ENCODE measurements at places on chromosomes 6 and 20.
A peak's percentile ranks its signal among the peaks of the same experiment; 100 is the strongest.

DNA sequence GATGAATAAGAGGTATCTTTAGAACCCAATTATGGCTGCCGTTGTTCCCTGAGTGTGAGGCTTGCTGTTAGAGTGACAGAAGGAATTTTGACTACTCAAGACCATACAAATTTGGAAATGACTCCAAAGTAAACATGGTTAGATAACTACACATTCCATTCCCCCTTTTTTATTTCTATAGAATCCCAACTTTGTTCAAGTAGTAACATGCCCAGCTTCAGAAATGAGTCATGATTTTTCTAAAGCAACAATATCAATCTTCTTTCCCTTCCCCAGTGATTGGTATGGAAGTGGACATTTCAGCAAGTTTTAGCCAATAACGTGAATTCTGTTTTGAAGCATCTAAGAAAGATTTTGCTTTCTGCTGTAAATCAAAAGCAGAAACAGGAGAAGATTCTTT is 37.8 kb downstream of the HCRTR2 start:
- peak; percentile 1 for DNase-seq

- peak; percentile 17 for DNase-seq
Measured at GRCh38 chr6:81655696-81656095, 96.8 kb downstream of the TENT5A start.

DNA sequence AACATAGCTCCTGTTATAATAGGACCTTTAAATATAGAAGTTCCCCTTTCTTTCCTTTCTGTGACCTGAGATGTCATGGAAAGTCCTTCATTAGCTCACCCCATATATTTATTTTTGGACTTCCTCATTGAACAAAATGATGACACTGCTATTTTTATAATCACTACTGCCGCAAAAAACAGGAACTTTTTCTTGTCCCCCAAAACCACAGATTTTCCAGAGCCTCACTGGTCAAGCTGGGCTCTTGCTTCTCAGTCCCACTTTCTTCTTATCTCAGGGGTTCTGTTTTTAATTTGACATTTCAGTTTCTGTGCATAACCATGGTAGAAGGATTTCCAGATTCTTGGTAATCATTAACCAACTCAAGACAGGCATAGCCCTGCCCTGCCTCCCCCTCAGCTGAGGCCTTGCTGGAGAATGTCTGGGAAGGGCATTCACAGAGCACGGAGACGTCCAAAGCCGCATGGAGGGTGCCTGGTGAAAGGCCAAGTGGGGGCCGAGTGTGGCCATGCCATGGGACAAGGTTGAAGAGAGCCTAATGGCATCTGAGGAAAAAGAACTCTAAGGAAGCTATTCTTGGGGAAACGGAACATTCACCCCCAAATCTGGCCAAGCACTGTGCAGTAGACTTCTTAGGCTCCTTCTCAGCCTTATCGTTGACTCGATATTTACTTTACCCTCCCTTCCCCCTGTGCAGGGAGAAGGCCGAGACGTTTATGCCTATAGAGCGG is 73.7 kb downstream of the EDN1 start:
- DNase-seq = no peak

DNA sequence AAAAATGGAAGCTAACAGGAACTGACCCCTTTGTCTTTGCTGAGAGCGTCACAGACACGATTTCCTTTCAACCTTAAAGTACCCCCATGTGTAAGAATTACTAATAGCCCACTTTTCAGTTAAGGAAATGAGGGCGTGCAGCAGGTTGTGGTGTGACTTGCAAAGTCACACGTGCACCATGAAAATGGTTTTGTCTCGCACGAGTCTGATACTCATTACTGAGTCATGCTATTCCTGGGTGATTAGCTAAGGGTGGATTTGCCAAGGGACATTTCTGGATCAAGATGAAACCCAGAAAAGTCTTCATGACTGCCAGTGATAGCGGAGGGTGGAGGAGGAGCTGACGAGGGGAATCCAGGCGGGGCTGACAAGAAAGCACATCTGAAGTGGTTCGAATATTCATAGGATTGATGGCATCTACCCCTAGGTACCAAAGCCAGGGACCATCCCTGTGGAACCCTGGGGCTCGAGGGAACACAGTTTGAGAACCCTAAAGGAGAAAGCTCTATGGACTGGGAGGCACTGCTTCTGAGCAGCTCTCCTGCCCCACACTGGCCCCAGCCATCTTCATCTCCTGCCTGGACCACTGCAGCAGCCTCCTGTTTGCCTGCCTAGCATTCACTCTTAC is 12.1 kb upstream of the NFATC2 start:
- DNase-seq = peak; percentile 78

GRCh38 chr20:48912065-48912464 is 9.4 kb upstream of the ARFGEF2 start:
- DNase-seq = no peak

- DNase-seq = no peak
Measured at GRCh38 chr6:161138543-161139303, 135.1 kb downstream of the AGPAT4 start.

- no peak for DNase-seq
Measured at GRCh38 chr6:97923249-97923648, 640.2 kb upstream of the MMS22L start.

- peak; percentile 77 for DNase-seq
Measured at GRCh38 chr6:143368426-143368825, 82.1 kb downstream of the ADAT2 start.

- DNase-seq = peak; percentile 19
Measured at GRCh38 chr6:145829950-145830349, 15.4 kb upstream of the FBXO30 start.

- no peak for DNase-seq
Measured at GRCh38 chr6:1894954-1895353, 285.2 kb downstream of the FOXC1 start.

- DNase-seq = no peak
Measured at GRCh38 chr20:31515775-31516107, 1.5 kb downstream of the HM13 start.

DNA sequence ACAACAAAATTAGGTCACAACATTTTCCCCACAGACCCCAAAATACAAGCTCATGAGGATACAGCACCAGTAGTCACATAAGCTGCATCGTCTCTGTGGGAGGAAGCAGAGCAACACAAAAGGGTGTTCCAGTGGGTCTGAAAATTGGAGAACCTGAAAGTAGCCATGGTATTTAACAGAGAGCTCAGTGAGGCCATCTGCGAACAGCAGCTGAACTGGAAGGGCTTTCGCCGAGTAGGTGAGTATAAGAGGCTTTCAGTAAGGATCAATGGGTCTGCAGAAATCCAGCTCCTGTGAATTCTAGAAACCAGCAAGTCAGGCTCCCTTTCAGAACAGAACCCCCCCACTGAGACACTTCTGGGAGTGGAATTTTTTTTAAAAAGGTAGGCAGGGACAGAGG is 120.0 kb upstream of the RREB1 start:
- DNase-seq = no peak

- DNase-seq = no peak
Measured at GRCh38 chr20:46905364-46906125, 10.9 kb downstream of the EYA2 start.
